ENCODE measurements at places on chromosomes 3 and 15.

- no peak for DNase-seq
Observed at GRCh38 chr15:39918688-39919385, 1.2 kb downstream of the GPR176 start.

- no peak for DNase-seq
Observed at GRCh38 chr15:41872166-41872747, 21.6 kb downstream of the SPTBN5 start.

DNA sequence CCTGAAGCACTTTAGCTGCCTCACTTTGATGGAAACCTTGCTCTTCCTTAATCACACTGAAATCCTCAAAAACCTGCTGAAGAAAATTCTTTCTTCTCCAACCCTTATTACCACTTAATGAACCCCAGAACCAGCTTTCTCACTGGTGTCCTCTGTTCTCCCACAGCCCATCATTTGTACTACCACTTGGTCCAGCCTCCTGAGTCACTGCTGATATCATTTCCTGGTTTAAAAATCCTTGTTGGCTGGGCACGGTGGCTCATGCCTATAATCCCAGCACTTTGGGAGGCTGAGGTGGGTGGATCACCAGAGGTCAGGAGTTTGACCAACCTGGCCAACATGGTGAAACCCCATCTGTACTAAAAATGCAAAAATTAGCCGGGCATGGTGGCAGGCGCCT, 418.6 kb upstream of the KCNMB2 start:
- DNase-seq, result no peak

- DNase-seq, result no peak
Observed at GRCh38 chr15:51126842-51127241, 32.1 kb upstream of the TNFAIP8L3 start.

DNA sequence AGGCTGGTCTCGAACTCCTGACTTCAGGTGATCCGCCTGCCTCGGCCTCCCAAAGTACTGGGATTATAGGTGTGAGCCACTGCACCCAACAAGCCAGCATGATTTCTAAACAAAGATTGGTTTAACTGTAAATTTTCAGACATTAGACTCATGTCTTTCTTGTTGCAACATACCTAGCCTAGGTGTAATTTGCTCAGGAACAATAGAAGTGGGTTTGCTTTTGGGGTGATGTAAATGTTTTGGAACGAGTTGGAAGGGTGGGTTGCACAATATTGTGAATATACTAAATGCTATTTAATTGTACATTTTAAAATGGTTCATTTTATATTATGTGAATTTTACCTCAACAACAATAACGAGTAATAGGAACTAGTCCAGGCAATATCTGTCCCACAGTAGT, 7.1 kb downstream of the CCR4 start:
- no peak for DNase-seq

DNA sequence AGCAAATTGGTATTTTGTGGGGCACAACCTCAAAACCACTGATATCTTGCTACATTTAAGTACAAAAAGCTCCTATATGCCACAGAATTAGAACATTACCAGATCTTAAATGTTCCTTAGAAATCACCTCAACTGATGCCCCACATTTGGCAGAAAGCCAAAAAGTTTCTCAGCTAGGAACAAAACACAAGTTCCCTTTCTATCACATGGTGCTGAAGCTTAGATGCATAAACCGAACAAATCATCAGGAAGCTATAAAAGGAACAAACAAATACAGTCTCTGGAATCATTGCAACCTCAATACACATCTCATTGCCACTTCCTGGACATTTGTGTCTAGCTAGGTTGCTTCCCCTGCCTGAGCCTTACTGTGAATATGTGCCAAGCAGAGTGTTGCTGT, 492.6 kb downstream of the LPP start:
- no peak for DNase-seq

GRCh38 chr3:54696313-54696712, 231.5 kb downstream of the LRTM1 start:
- DNase-seq, result peak; percentile 12

- DNase-seq, result no peak
Observed at GRCh38 chr3:122660297-122660974, 20.2 kb upstream of the PARP14 start.

GRCh38 chr15:98000249-98001203, 40.0 kb downstream of the ARRDC4 start:
- DNase-seq, result no peak

GRCh38 chr15:70882361-70882760, 9.9 kb downstream of the THAP10 start:
- DNase-seq, result no peak

DNA sequence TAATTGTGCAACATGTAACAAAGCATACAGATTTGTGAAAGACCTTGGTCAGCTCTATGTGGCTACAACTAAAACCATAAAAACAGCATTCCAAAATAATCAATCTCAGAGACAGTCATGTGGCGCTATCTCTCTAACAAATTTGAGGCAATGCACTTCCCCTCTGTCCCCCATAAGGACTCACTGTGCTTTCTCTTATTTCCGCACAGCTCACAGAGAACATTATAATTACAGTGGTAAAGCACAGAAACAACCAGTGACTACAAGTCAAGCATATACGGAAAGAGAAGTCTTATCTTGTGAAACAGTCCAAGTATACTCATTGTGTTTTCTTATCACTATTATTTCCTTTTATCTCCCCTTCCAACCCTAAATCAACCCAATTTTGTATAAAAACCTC, 64.3 kb downstream of the RYK start:
- no peak for DNase-seq

GRCh38 chr15:45884289-45884688, 249.5 kb downstream of the SQOR start:
- DNase-seq, result no peak
